Activated CD4-positive, alpha-beta T cell treated with anti-CD3 and anti-CD28 coated beads for 36 hours (primary cell): ENCODE measurements at places on chromosomes 16 and 17.

GRCh38 chr16:540645-541340 lies 13.3 kb downstream of the CAPN15 start:
- H3K4me3 ChIP-seq: no peak overlapping the region
- no peak overlapping the region for H3K27ac ChIP-seq
- H3K4me1 ChIP-seq: peaks cover 1% of the 10 kb centered on the region
- peaks cover 5% of the 10 kb centered on the region for H3K36me3 ChIP-seq
- H3K27me3 ChIP-seq: no peaks in the 10 kb centered on the region

- no peak for DNase-seq
- no peaks in the 10 kb centered on the region for H3K36me3 ChIP-seq
- H3K27ac ChIP-seq: no peak overlapping the region
- H3K4me1 ChIP-seq: no peaks in the 10 kb centered on the region
- H3K27me3 ChIP-seq: peaks cover 13% of the 10 kb centered on the region
These were observed 35.8 kb upstream of the LHX1 start for GRCh38 chr17:36901506-36901905.

DNA sequence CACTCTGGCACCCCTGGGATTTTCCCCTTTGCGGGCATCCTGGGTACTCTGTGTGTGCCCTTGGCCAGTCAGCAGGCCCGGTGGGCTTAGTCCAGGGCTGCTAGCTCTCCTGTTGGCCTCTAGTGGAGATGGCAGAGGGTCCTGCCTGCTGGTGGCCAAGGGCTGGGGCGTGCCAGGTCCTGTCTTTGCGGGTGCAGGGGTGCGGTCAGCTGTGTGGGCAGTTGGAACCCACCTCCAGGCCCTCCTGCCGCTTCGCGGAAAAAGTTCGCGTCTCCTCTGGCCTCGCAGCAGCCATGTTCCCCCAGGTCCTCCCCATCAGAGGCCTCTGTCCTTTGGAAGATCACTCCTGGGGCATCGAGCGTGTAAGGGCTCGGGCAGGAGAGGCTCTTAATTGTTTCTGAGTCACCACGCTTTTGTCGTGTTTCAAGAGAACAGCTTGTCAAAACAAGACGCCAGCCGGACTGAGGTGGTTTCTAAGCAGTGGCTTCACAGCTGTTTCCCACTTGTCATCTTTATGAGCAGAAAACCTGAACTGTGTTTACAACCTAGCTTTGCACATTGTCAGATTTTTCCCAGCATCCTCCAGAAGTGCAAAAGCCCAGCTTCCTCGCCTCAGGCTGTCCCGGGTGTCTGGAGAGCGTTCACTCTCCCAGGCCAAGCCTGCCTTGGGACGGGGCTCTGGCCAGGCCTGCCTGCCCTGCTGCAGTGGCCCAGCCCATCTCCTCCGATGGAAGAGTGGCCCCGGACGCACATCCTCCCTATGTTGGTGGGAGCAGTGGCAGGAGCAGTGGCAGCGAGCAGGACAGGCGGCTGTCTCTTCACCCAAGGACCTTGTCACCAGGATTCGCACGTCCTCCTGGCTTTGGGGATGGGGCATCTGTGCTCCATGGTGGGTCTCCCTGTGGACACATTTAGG lies 5.0 kb upstream of the DNASE1L2 start:
- H3K4me1 ChIP-seq: peaks cover 4% of the 10 kb centered on the region
- H3K27me3 ChIP-seq: peaks cover 2% of the 10 kb centered on the region
- H3K4me3 ChIP-seq: no peak overlapping the region

- no peak overlapping the region for H3K4me3 ChIP-seq
- no peak overlapping the region for H3K27ac ChIP-seq
- DNase-seq: no peak
These were observed 34.4 kb downstream of the GDPD1 start for GRCh38 chr17:59254742-59255141.

- H3K36me3 ChIP-seq: no peaks in the 10 kb centered on the region
- no peak overlapping the region for H3K4me3 ChIP-seq
- no peaks in the 10 kb centered on the region for H3K27me3 ChIP-seq
- no peak overlapping the region for H3K27ac ChIP-seq
These were observed 494.1 kb downstream of the CDH11 start for GRCh38 chr16:64627781-64628180.

- no peak overlapping the region for H3K27ac ChIP-seq
- no peaks in the 10 kb centered on the region for H3K36me3 ChIP-seq
- no peak for DNase-seq
- peaks cover 3% of the 10 kb centered on the region for H3K27me3 ChIP-seq
These were observed 33.9 kb downstream of the CMTM4 start for GRCh38 chr16:66662445-66663194.

DNA sequence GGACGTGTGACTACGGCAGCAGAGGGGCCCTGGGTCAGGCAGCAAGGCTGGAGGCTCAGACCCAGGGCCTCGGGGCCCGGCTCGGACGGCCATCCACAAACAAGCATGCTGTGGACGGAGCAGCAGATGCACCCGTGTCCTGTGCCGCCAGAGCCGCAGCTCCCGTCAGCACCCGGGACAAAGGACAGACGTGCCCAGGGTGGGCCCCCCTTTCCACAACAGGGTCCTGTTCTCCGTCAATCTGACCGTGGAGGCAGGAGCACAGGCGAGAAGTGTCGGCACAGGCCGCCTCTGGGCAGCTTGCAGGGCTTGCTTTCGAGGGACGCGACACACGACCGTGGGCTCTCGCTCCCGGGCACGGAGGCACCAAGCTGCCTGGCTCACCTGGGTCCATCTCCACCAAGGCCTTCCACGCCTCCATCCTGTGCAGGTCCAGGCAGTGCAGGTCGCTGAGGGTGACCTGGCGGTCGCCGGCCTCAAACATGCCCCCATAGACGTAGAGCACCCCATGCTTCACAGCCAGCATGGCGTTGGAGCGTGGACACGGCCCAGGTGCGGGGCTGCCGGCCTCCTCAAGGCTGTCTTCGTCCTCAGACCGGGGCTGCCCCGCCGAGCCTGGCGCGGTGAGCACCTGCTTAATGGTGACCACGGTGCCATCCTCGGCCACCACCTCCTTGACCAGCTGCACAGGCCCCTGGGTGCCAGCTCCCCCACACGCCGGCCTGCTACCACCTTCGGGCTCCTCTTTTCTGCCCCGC lies 56.7 kb downstream of the KLHDC4 start:
- H3K27ac ChIP-seq: no peak overlapping the region
- H3K4me1 ChIP-seq: peaks cover 17% of the 10 kb centered on the region
- no peak overlapping the region for H3K4me3 ChIP-seq
- no peaks in the 10 kb centered on the region for H3K27me3 ChIP-seq

GRCh38 chr17:45230787-45231480 lies 9.2 kb downstream of the FMNL1 start:
- H3K4me3 ChIP-seq: peak overlapping the region; percentile 94
- peak overlapping the region; percentile 100 for H3K27ac ChIP-seq
- peaks cover 54% of the 10 kb centered on the region for H3K36me3 ChIP-seq
- DNase-seq: peak; percentile 51
- H3K4me1 ChIP-seq: peaks cover 92% of the 10 kb centered on the region
- no peaks in the 10 kb centered on the region for H3K27me3 ChIP-seq

- H3K4me1 ChIP-seq: peaks cover 23% of the 10 kb centered on the region
- H3K4me3 ChIP-seq: no peak overlapping the region
- peaks cover 37% of the 10 kb centered on the region for H3K36me3 ChIP-seq
- H3K27ac ChIP-seq: peak overlapping the region; percentile 17
- peak; percentile 49 for DNase-seq
These were observed 3.3 kb upstream of the CDK5R1 start for GRCh38 chr17:32483451-32484019.
